ENCODE measurements at places on chromosomes 3 and 15. TPM values are rescaled to one million over a fixed set of nuclear protein-coding genes. Genes with fewer than 3 reads are reported as not detected.

Gene SCN11A
- total RNA-seq, result under 0.01 TPM

Gene MESP2
- 0.39 TPM for total RNA-seq

Gene TBC1D5
- 69.1 TPM for total RNA-seq

Gene PLA1A
- total RNA-seq, result 0.87 TPM

Gene PLA2G4D
- not detected for total RNA-seq

Gene C3orf70
- total RNA-seq, result 0.11 TPM

Gene ARNT2
- total RNA-seq, result 1.2 TPM

Gene B3GALNT1
- 14.6 TPM for total RNA-seq

Gene NANOGP8
- not detected for total RNA-seq

Gene JAGN1
- total RNA-seq, result 72.9 TPM

Gene HCLS1
- total RNA-seq, result 6.3 TPM

Gene PYDC2
- total RNA-seq, result not detected

Gene CHRM5
- under 0.01 TPM for total RNA-seq

Gene GPR27
- total RNA-seq, result not detected

Gene DPPA2
- total RNA-seq, result not detected

Gene NTRK3
- total RNA-seq, result under 0.01 TPM

Gene SPATA16
- total RNA-seq, result not detected

Gene PCOLCE2
- total RNA-seq, result 0.39 TPM

Gene GOLGA6A
- 0.54 TPM for total RNA-seq

Gene GOLGA8S
- under 0.01 TPM for total RNA-seq

Gene RPL35A
- 699 TPM for total RNA-seq

Gene TUSC7
- not detected for total RNA-seq

Gene SCG5
- total RNA-seq, result not detected

Gene KLHL25
- total RNA-seq, result 3.7 TPM

Gene EPHA3
- total RNA-seq, result 0.11 TPM

Gene PIF1
- total RNA-seq, result 3.9 TPM

Gene SLC25A20
- 16.1 TPM for total RNA-seq

Gene VEPH1
- 3.9 TPM for total RNA-seq

Gene ZDHHC19
- not detected for total RNA-seq

Gene THPO
- total RNA-seq, result not detected

Data from placental epithelial cell (primary cell).